ENCODE measurements at places on chromosomes 4 and X. TPM values are rescaled to one million over a fixed set of nuclear protein-coding genes. Genes with fewer than 3 reads are reported as not detected.
A peak's percentile ranks its signal among the peaks of the same experiment; 100 is the strongest.

The ETDA gene
- total RNA-seq: not detected

The CYTL1 gene
- not detected for total RNA-seq

The MAGEB17 gene
- not detected for total RNA-seq

The NEUROG2 gene
- not detected for total RNA-seq

The APELA gene
- total RNA-seq: not detected

The POU3F4 gene
- total RNA-seq: not detected

The CHRNA9 gene
- not detected for total RNA-seq

DNA sequence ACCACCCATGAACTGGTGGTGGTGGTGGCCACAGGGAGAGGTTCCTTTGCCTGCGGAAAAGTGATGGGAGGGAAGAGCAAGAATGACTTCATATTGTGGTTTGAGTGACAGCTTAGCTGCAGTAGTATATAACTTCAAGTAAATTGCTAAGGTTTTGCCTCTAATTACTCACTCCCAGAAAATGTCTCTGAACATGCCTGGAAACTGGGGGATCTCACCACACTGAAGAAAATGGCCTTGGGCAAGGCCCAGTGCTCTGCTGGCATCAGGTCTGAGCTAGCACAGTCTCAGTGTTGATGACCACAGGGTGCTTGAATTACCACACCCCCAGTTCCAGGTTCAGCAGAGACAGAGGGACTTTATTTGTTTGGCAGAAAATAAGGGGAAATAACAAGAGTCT, 2085.4 kb downstream of the ARAP2 start:
- no peak for DNase-seq

DNA sequence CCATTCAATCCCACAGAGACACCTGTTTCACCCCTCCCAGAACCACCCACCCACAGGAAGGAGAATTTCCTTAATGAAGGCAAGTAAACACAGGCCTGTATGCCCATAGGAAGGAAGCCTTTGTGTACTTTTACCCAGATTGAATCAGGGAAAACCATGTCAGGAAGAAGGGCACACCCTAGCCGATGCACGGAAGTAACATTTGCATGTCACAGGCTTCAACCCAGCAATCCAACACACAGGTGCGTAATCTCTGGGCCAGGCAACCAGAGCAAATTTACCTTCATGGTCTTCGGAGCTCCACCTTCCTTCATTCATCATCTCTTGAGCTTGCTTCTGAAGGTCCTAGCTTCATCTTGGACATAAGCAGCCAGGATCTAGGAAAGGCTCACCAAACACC, 206.3 kb downstream of the SHROOM3 start:
- DNase-seq: no peak

DNA sequence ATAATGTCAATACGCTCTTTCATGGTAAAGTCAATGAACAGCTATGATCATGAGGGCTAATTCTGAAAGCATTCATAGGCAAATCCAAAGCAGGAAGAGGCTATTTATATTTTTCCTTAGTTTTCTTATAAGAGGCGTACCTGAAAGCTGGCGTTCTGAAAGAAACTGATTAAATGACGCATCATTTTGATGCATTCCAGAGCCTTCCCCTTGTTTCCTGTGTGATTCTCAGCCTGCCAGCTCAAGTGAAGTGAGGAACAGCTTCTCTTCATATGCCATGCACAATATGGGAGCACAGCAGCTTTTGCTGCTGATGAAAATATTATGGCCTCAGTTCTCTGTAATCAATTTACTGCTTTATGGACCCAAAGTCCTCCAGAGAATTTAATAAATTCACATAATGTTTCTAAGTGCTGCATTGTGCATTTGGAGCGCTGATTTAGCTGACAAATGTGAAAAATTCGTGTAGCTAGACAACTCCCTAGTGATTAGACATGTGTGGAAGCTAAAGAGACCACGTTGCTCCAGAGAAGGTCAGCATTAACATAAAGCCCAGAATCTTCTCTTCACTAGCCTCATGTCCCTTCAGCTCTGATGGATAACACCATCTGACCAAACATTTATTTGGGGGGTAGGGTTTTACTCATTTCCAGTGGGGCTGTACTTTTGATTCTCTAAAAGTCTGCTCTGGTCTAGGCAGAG, 110.8 kb downstream of the GPAT3 start:
- no peak for DNase-seq

DNA sequence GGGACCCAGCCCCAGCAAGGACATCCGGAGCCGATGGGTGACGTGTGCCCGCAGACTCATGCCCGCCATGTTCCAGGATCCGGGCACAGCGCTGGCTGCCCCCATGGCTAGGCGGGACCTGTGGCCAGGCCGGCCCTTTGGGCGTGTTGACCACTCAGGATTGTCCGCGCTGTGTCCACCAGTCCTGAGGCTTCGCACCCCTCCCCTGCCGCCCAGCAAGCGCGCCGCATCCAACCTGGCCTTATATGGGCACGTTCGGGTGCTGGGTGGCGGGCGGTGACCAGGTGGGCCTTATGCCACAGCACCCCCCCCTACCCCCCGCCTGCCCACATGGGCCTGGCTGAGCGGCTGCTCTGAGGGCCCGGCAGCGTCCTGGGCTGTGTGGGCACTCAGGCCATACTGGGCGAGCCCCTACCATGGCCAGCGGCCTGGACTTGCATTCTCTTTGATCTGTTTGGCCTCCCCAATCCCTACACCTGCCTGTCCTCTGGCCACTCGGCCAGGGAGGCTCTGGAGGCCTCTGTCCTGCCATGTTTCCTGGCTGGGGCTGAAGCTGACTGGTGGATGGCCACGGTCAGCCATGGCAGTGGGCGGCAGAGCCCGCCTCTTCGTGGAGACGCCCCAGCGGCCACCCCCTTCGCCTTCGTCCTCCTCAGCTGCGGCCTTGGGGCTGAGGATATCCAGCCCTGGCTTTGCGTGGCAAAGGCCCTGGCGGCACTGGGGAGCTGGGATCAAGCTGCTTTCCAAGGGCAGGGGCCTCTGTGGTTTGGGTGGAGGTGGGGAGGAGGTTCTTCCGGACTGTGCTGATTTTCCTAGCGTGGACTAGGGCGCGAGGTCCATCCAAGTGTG, 2.0 kb downstream of the FGFRL1 start:
- no peak for DNase-seq

DNA sequence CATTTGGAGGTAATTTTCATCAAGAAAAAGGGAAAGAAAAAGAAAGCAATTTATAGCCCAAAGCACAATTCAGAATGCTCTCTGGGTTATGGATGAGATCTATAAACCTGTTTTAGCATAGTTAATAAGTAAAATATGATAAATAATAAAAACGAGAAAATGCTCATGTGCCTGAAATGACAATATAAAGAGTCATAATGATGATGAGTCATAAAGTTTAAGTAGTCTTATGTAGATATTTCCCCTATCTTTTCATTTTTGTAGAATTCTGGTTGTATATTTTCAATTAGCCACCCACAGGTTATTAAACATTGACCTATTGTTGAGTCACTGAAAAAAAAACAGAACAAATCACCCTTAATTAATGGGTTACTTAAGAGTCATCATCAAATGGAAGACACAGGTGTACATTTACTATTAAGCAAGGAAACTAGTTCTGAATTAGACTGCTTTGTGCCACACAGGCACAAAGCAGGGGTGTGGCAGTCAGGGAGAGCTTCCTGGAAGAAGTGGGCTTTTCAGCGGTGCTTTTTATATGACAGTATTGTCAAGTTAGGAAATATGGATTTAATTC, 29.3 kb downstream of the BEND4 start:
- DNase-seq: no peak

GRCh38 chr4:35653451-35653850, 590.9 kb downstream of the ARAP2 start:
- no peak for DNase-seq

DNA sequence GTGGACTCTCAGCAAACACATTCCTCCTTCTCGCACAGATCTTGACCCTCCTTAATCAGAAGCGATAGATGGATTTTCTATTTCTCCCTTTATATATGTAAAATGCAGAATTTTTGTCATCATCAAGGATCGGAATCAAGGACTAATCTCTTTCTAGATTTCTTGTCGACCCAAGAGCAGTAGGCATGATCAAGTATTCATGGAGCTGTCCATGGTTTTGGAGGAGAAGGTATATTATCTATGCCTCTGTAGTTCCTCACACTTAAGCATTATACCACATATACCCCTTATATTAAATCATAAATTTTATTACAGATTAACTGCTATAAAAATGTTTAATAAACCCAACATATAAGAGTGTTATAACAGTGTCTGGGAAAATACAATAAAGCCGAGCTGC, 886.8 kb downstream of the NLGN4X start:
- no peak for DNase-seq

- DNase-seq: no peak
Measured at GRCh38 chrX:9598344-9598743, 133.5 kb downstream of the TBL1X start.

DNA sequence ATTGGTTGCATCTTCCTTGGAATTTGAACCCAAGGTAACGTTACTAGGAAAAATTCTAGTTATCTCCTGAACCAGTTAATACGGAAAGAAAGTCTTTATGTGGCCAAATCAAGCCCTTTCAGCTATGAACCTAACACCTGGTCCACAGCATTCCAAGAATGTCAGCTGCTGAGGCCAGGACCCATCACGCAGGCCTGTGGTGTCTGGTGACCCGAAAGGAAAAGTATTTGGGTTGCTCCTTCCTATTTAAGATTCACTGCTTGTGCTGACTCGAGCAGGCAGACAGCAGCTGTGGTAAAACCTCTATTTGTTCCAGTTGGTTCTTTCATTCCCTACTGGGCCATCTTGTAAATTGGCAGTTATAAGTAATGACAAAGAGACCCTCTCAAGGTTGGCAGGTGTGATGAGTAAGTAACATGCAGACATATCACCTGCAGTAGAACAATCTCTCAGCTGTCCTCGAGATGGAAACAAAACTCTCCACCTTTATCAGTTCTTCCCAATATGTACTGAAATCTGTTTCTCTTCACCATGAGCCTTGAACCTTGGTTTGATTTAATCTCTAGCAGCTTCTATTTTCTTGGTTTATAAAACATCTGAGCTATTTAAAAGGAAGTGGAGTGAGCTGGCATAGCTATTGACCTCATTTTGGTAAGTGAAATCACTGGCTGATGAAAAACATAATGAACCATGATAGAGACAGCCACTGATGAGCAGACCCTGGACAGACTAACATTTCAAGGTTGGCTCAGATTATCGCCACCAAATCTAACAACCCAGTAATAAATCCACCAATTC, 182.1 kb upstream of the SMIM31 start:
- DNase-seq: no peak

DNA sequence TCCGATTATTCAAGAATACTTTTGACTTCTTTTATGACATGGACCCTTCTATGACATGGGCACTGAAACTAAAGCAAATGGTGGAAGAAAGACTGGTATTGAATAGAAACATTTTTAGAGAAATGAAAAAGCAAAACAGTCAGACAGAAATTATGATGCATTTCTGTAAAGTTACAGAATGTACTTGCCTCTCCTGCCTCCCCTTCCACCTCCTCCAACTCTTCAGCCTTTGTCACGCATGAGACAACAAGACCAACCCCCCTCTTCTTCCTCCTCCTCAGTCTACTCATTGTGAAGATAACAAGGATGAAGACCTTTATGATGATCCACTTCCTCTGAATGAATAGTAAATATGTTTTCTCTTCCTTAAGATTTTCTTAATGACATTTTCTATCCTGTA, 46.3 kb upstream of the HUWE1 start:
- no peak for DNase-seq

DNA sequence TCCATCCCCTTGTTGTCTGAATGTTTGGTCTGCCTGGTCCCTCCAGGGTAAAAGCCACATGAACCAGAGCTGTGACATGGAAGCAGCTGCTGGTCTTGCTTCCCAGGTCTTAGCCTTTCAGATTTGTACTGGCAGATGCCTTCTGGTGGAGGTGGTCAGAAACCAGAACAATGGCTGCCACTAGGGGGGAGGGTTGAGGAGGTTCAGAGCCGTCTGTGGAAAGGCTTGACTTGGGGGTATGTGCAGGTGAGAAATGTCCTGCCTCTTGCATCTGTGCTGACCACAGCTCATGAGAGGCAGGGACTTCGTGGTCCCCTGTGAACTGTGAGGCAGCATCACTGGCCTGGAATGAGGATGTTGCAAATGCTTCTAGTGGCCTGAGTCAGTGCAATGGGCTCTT, 144.2 kb upstream of the WDR1 start:
- DNase-seq: peak; percentile 1

DNA sequence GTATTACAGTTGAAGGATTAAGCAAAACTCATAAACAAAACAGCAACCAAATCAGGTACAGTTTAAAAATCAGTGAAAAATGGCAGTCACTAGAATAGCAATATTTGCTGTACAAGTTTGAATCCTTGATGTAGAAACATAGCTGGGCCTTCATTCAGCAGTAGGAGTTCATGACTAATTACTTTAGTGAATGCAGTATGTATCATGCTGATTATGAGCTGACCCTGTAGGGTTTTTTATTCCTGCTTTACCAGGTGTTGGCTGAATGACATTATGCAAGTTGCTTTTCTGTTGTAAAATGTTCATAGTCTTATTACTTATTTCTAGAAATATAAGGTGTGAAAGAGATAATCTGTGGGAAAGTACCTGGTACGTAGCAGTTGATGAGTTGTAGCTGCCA, 179.6 kb downstream of the CCSER1 start:
- DNase-seq: no peak

DNA sequence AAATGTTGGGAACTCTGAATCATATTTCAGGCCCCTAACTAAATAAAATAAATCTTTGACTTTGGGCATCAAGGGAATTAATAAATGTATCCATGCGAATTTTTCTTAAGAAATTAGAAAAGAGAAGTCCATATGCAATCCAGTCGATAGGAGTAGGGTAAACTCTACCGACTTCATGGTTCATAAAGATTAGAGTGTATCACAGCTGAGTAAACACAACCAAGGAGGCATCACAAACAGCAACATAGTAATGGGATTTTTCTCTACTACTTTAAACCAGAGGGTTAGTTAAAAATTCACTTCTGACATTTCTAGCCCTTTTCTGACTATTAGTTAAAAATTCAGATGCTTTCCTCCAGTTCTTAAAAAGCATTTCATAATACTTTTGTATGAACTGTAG, 19.9 kb downstream of the SEPTIN11 start:
- no peak for DNase-seq

- peak; percentile 57 for DNase-seq
Measured at GRCh38 chr4:119314356-119314755, 7.6 kb downstream of the FABP2 start.

GRCh38 chr4:124321364-124321763, 391.2 kb downstream of the ANKRD50 start:
- DNase-seq: no peak

DNA sequence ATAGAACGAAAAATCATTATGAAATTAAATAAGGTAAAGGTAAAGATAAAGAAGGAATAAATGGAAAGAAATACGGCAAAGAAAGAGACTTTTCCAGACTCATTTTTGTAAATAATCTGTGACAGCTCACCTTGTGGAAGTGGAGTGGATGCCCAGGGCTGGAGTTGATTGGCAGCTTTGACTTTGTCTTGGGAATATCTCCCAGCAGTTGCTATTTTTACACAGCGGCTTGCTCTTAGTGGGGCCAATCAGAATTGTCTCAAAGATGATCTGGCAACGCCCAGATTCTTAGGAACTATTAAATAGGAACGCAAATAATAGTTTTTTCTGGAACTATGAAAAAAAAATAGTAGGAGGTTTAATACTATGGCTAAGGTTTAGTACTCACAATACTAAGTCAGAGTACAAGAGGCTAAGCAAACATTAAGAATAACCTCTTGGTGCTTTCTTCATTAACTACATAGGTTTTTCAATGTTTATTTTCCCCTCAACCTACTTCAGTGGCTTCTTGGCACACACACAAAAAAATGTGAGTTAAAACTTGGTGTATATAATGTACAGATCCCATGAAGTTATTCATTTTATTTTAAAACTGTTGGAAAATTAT, 132.7 kb downstream of the TRAM1L1 start:
- no peak for DNase-seq

- no peak for DNase-seq
Measured at GRCh38 chr4:127975121-127975770, 10.0 kb downstream of the ABHD18 start.

GRCh38 chr4:145619639-145619996, 433 bp downstream of the MMAA start:
- no peak for DNase-seq

Data from OCI-LY7 (cell line).